ENCODE measurements at places on chromosomes 7 and 10.

DNA sequence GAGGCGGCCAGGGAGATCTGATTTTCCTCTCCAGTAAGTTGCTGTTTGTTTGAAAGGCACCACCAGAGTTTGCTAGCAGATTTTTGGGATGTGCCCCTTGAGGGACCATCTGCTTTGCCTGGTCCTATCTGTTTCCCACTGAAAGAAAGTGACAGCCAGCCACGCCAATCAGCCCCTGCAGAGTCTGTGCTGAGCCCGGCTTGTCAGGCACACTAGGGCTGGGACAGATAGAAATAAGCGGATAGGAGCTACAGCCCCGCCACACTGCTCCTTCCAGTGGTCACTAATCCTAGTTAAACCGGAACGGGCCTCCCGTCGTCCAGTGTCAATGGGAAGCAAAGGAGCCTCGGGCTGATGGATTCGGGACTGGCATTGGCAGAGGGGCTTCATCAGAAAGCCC is 161.9 kb upstream of the PRR15 start:
- no peak for DNase-seq

GRCh38 chr10:49115015-49115795 is at the start of gene VSTM4:
Gene VSTM4, minus strand, starts transcription at chr10:49115522. Its CDS starts 37 bp downstream, at chr10:49115485.
- no peak for DNase-seq

DNA sequence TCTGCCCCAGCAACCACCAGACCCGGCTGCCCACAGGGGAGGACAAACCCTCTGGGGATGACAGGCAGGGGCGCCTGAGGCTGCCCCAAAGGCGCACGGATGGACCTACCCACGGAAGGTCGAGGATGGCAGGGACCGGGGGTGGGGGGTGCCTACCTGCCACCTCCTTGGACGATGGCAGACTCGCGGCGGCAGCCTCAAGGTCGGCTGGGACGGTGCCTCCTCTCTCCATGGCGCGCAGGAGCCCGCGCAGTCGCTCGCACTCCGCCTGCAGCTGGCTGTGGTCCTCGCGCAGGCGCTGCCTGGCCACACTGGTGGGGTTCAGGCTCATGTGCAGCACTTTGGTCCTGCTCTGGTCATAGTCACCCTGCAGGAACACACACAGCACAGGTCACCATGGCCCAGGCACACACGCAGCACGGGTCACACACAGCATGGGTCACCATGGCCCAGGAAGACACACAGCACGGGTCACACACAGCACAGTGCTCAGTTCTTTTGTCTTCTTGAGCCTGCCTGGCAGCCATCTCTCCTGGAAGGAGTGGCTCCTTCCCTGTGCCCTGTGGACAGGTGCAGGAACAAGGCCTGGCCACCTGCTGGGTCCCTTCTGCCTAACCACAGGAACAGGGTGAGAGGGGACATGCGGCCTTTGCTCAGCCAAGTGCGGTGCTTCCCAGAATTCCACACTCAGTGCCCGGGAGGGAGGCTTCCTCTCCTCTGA is 266.6 kb downstream of the ELFN1 start:
- DNase-seq, result no peak

DNA sequence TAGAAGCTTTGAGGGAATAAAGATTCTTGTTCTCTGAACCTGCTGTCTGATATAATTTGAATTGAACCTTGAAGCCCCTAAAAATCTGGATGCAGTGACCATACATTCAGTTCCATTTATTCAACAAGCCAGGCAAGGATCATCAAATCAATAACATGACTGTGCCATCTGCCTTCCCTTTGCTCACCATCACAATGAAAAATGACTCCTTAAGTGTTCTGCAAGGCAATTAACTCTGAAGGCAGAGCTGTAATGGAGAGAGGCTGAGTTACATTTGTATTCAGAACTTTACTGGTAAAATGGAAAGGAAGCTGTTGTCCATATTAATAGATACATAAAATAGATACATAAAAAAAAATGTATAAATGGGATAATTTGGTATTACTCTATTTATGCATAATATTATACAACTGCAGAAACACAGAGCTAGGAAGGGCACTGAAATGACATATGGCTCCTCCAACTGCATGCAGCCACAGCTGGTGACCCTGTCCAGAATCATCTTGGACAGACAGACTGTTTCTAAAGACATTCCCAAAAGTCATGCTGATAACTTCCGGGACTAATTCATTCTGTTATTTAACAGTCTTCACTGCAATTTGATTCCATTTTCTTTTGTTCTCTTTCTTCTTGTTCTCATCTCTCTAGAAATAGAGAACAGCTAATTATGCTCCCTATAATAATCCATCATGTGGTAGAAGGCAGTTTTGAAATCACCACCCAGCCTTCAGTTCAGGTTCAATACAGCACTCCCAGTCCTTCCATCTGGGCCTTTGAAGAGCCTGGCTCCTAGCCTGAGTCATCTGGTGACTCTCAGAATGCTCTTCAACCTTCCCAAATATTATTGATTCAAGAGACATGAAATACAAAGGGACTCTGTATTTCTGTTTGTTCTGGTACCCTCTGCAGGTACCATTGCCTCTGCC is 412.6 kb downstream of the GFRA1 start:
- DNase-seq, result no peak

DNA sequence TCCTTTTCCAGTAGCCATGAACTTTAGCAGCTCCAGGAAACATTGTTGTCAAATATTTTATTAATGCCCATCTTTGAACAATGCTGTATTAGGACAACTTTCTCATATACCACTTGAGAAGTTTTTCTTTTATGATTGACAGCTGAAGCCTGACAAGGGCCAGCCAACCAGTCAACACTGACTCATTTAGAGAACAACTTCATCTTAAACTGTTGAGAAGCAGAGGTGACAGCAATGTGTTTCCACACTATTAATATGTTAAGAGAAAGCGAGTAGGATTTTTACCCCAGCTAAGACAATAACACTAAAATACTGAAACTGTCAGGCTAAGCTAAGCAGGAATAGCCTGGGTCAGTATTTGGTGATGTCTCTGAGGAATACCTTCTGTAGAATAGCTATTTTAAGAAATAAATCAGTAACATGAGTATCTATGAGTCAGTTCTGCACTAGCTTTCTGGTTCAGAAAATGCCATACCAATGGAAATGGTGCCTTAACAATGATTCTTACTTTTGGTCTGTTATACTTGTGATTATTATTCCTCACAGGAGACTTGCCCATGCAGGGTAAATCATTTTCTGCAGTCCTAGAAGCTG is 168.8 kb upstream of the POT1 start:
- no peak for DNase-seq

GRCh38 chr10:99329304-99329553 is at the start of gene CNNM1:
Gene CNNM1, plus strand, starts transcription at chr10:99329356. Its CDS starts 32 bp downstream, at chr10:99329388.
- no peak for DNase-seq

DNA sequence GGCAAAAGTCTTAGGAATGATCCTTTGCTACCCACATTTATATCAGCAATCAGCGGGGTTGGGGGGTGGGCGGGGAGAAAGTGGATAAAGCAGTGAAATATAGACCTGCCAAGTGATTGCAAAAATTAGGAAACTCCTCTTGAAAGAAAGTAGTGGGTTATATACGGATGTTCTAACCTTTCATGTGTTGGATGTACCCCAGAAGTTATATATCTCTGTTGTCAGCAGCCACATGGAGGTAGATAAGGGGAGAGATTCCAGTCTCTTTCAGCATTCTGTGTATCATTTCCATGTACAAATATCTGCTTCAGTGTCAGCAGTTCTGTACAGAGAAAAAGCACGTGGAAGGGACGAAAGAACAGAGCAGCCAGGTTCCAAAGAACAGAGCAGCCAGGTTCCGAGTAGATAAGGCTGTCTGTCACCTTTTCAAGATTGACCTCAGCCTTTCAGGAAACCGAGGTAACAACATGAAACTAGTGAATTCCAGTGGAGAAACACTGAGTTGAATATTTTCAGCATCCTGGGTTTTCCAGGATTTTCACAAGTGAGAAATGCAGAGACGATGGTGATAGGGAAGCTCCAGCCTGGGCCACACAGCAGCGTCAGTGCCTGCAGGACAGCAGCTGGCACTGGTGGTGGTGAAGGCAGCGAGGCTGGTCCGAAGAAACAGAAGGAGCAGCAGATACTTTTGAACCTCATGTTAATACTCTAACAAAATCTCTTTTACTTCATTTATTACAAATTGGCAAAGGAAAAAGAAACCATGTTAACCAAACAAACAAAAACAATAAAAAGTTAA is 212.3 kb downstream of the C7orf25 start:
- DNase-seq, result no peak

DNA sequence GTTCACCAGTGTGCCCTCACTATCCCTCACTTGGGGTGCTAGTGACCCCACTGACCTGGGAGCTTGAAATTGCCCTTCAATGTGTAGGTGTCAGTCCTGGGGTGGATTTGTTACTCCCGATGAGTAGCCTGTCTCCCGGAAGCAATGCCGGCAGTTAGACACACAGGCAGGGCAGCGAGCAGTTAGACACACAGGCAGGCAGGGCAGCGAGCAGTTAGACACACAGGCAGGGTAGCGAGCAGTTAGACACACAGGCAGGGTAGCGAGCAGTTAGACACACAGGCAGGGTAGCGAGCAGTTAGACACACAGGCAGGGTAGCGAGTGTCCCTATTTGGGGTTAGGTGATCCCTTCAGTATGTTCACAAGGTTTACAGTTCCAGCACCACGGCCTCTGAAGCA is 44.0 kb downstream of the VWA2 start:
- no peak for DNase-seq

DNA sequence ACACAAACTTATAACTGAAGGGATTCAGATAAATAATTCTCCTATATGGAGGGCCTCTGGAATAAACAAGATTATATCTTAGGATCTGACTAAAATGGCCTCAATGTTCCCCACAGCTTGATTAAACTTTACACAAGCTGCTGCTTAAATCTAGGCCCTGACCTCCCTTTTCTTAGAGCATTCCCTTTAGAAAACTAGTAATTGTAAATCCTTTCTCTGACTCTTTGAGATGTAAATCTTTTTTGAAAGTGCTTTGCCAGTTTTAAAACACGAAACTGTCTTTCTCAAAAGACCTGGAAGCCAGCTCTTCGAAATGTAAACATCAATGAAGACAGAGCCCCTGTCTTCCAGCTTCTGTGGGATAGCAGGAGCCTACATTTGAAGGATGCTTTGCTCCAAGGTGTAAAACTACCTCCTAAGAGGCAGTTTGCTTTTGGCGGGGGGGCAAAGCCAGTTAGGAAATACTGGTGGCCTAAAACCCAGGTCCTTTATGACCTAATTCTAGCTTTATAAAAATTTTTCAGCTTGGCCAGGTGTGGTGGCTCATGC is 758.7 kb downstream of the CNTNAP2 start:
- no peak for DNase-seq
